NCI-H524 treated with DMSO at 0.1 percent for 48 hours (cell line): ENCODE measurements at places on chromosomes 12 and 14.

GRCh38 chr12:105561546-105562198 is 231.2 kb downstream of the C12orf75 start:
- no peak for DNase-seq

DNA sequence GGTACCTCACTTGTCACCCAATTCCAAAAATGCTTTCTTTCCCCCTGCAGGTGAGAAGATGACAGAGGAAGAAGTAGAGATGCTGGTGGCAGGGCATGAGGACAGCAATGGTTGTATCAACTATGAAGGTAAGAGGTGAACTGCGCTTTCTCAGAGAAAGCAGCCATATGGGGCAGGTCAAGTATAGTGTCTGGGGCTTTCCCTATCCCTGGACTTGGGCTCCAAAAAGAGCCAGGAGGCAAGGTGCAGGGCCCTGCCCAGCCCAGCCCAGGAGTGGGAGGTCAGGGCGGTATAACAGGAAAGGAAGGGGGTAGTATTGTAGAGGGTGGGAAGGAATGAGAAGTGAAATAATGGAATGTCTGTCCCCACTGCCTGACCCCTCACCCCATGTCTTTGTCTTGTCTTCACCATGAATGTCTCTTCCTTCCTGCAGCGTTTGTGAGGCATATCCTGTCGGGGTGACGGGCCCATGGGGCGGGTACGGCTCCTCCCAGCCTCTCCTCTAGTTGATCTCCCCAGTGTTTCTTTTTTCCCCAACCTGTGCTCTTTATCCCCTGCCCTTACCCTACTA is 2.1 kb downstream of the MYL6 start:
- DNase-seq: no peak

- DNase-seq: no peak
Measured at GRCh38 chr14:75906680-75907280, 75.0 kb downstream of the TGFB3 start.

DNA sequence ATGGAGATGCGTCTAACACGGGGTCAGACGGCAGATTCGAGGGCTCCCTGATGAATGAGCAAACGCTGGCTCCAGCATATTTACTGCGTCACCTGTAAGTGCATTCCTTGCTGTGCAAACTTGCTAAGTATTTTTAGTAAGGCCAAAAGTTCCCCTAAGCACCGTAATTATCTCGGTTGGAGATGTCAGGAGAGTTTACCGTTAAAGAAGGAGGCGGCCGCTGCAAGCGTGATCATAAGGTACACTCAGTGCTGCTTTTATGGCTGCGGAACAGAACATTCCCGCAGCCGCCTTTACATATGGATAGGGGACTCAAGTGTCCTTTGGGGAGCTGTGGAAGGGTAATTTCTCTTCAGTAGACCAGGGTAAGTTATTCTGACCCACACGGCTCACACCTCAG is 175.6 kb downstream of the GLT1D1 start:
- no peak for DNase-seq

GRCh38 chr14:75579882-75580281 is 1.5 kb downstream of the FLVCR2 start:
- DNase-seq: no peak

DNA sequence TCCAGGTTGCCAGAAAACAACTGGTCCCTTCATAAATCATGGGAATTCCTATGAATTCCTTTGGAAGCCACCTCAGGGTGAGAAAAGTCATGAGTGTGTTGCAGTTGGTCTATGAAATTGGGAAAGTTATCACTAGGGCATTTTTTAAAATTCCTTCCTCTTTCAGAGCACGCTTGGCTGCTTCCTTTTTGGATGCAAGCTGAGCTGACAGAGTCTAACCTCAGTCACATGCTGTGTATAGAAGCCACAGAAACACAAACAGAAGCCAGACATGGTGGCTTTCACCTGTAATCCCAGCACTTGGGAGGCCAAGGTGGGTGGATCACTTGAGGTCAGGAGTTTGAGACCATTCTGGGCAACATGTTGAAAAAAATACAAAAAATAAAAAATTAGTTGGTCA is 21.7 kb upstream of the HELB start:
- DNase-seq: no peak

DNA sequence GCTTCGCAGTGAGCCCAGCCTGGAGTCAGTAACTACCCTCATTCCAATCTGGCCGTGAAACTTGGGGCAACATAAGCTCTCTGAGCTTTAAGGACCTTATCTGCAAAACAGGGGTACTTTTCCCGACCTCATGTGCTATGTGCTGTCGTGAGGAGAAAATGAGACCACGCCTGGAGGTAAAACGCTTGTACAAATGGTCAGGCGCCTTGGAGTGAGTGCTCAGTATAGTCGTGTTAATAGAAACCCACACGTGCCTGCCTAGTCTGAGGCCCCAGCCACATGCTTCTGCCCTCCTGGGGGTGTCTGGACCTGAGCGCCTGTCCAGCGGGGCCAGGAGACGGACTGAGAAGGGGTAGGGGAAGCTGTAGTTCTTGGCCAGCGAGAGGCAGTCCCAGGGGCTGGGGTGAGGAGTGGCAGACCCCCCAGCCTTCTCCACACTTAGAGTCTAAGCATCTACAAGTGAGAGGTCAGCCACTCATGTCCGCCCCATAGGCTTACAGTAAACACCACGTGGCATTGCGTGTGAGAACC is 4.9 kb downstream of the AQP5 start:
- no peak for DNase-seq

GRCh38 chr12:93109551-93110203 is 180.6 kb upstream of the EEA1 start:
- DNase-seq: peak; percentile 20
